AG08395 (cell line): ENCODE measurements at places on chromosomes 13 and 19.

GRCh38 chr19:2259336-2259735 is 3.1 kb upstream of the JSRP1 start:
- no peak for DNase-seq

DNA sequence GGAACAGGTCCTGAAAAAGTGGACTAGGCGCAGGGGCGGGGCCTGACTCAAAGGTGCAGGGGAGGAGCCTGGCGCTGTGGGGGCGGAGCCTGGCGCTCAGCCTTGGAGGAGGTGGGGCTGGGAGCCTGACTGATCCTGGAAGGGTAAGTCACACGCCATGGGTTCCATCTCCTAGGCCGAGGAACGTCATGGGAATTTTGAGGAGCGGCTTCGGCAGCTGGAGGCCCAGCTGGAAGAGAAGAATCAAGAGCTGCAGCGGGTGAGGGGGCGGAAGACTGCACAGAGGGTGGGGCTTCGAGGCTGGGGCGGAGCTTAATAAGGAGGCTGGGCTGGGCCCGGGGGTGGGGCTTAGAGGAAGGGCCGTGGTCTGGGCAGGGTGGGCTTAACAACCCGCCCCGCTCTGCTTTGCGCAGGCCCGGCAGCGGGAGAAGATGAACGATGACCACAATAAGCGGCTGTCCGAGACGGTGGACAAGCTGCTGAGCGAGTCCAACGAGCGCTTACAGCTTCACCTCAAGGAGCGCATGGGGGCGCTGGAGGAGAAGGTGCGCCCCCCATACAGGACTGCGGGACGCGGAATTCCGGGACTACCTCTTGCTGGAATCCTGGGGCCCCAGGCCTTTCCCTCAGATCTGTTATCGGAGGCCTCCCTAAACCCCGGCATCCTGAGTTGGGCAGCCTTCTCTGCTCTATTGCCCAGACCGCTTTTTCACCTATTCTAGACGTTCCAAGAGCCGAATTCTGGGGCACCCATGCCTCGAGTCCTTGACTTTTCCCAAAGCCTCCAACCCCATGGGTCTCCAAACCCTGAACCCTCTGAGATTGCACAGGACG is 14.5 kb downstream of the PPFIA3 start:
- peak; percentile 17 for DNase-seq

- DNase-seq, result peak; percentile 61
These were observed 11.8 kb upstream of the SHD start for GRCh38 chr19:4267101-4267900.

- no peak for DNase-seq
These were observed 529.8 kb upstream of the NBEA start for GRCh38 chr13:34412295-34412694.

GRCh38 chr19:2798733-2799132 is 13.4 kb downstream of the THOP1 start:
- peak; percentile 59 for DNase-seq

DNA sequence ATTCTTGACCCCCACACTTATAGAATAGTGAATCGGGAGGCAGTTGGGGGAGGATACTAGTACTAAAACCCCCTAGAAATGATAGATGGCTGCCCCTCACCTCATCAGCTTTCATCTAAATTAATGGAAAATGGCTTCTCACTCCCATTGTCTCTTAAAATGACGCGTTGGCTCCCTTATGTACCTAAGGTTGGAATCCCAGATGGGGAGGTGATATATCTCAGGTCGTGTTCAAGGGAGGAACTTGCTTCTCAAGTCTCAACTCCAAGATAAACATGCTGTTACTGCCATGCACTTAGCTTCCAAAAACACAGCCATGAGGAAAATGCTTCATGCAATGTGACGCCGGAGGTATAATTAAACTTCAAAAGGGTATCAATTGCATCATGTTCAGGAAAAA is 18.8 kb upstream of the UBE2L5 start:
- DNase-seq, result no peak
